ENCODE measurements at places on chromosomes 11 and 22. TPM values are rescaled to one million over a fixed set of nuclear protein-coding genes. Genes with fewer than 3 reads are reported as not detected.

- no peak for DNase-seq
These were observed 9.4 kb downstream of the INPPL1 start for GRCh38 chr11:72233773-72234513.

The OR51B5 gene
- 0.33 TPM for polyA plus RNA-seq

GRCh38 chr11:19813158-19813879 is 100.7 kb downstream of the NAV2 start:
- no peak for DNase-seq

The OR52I1 gene
- 0.05 TPM for polyA plus RNA-seq

- no peak for DNase-seq
These were observed 169.6 kb upstream of the SYN3 start for GRCh38 chr22:33227791-33228190.

The GRIK4 gene
- polyA plus RNA-seq, result 1.0 TPM

- DNase-seq, result no peak
These were observed 258.3 kb upstream of the ANO3 start for GRCh38 chr11:26073646-26074045.

The OR8B12 gene
- polyA plus RNA-seq, result not detected

DNA sequence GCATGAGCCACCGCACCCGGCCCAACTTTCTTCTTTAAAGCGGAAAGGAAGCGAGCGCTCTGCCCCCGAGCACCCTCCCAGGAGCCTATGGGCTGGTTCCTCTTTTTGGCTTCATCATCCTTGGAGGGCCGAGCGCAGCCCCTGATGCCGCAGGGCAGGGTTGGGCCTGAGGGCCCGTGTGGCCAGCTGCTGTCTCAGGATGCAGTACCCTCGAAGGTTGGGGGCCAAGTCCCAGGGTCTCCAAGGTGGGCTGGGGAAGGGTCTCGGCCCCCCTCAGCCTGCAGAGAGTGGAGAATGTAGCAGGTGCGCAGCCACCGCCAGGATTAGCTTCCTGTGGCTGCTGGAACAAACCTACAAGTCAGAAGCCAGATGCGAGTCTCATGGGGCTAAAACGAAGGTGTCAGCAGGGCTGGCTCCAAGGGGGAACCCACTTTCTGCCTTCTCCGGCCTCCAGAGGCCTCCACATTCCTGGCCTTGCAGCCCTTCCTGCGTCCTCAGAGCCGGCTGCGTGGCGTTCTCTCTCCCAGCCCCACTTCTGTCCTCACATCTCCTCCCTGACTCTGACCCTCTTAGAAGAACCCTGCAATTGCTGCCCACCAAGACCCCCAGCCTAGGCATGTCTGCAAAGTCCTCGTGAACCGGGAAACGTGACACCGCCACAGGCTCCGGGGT is 2.9 kb downstream of the PANX2 start:
- DNase-seq, result no peak

The OR4A16 gene
- polyA plus RNA-seq, result not detected
